ENCODE measurements at places on chromosomes 7 and 10. TPM values are rescaled to one million over a fixed set of nuclear protein-coding genes. Genes with fewer than 3 reads are reported as not detected.

DNA sequence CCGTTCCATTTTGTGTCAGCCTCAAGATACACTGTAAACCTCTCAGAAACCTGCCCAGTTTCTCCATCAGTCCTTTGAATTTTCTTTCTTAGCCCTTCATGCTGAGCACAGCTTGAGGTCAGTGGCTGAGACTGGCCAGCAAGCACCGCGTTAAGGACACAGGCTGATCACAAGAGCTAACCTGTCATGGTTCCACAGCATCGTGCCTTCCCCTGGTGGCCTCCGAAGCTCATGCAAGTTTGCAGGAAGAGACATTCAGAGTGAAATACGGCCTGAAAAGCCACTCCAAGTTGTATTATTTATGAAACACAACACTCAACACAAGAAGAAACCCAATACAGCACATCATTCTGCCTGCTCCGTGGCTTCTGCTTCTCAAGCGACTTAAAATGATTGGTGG, 57.0 kb upstream of the PFKP start:
- peaks cover 30% of the 10 kb centered on the region for H3K4me1 ChIP-seq
- H3K36me3 ChIP-seq, result no peaks in the 10 kb centered on the region
- H3K27ac ChIP-seq, result no peak overlapping the region

DNA sequence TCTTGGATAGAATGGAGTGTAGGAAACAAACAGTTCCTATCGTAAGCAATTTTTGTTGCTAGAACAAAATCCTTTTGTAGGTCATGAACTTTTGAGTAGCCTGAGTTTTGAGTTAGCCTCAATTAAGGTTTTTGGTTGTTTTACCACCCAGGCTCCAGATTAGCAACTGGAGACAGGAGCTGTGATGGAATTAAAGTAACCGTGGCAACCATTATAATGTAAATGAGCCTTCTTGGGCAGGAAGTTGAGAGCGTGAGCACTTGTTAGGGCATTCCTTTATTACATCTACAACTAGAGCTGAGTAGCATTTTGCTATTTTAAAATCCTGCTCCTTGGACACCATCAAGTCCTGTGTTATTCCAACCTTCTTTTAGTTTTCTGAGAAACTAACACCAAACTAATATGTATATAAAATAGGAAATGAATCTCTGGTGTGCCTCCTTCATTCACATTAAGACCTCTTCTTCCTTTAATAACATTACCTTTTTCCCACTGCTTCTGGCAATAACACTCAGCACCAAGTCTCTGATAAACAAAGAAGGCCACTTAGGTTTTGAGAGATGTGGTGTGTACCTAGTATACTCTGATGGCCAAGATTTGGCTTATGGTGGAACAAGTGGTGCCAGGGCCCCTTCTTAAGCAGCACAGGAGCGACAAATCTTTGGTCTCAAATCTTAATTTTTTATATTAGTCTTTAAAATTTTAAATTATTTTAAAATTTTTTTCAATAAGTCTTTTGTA, 34.0 kb downstream of the AHCYL2 start:
- peaks cover 21% of the 10 kb centered on the region for H3K4me1 ChIP-seq
- no peaks in the 10 kb centered on the region for H3K36me3 ChIP-seq
- DNase-seq, result peak; percentile 26
- H3K27me3 ChIP-seq, result no peaks in the 10 kb centered on the region
- H3K27ac ChIP-seq, result no peak overlapping the region

Gene FFAR4
- 0.18 TPM for total RNA-seq

GRCh38 chr10:37794305-37794976, 63.0 kb downstream of the ZNF248 start:
- no peaks in the 10 kb centered on the region for H3K27me3 ChIP-seq
- no peak for DNase-seq
- H3K4me3 ChIP-seq, result no peak overlapping the region
- no peaks in the 10 kb centered on the region for H3K36me3 ChIP-seq
- H3K27ac ChIP-seq, result no peak overlapping the region
- no peaks in the 10 kb centered on the region for H3K4me1 ChIP-seq

Gene PLXNA4
- total RNA-seq, result 1.2 TPM

- H3K27ac ChIP-seq, result peak overlapping the region; percentile 43
- H3K27me3 ChIP-seq, result no peaks in the 10 kb centered on the region
- H3K4me1 ChIP-seq, result peaks cover 34% of the 10 kb centered on the region
- DNase-seq, result peak; percentile 85
- no peaks in the 10 kb centered on the region for H3K36me3 ChIP-seq
Measured at GRCh38 chr10:23065181-23065948, 30.0 kb upstream of the MSRB2 start.

Gene AKR1D1
- total RNA-seq, result not detected

GRCh38 chr10:99008054-99008453, 227.6 kb downstream of the HPSE2 start:
- no peaks in the 10 kb centered on the region for H3K4me1 ChIP-seq
- DNase-seq, result no peak
- no peak overlapping the region for H3K27ac ChIP-seq
- no peaks in the 10 kb centered on the region for H3K36me3 ChIP-seq
- H3K27me3 ChIP-seq, result no peaks in the 10 kb centered on the region

GRCh38 chr10:90859321-90859751, 1.5 kb upstream of the HTR7 start:
- no peak overlapping the region for H3K27ac ChIP-seq
- no peak overlapping the region for H3K4me3 ChIP-seq
- H3K4me1 ChIP-seq, result peaks cover 8% of the 10 kb centered on the region
- no peaks in the 10 kb centered on the region for H3K36me3 ChIP-seq
- no peaks in the 10 kb centered on the region for H3K27me3 ChIP-seq
- DNase-seq, result no peak

Gene SGPL1
- total RNA-seq, result 65.5 TPM

Measured in stomach (tissue), 19 donors.